ENCODE measurements at places on chromosomes 5 and 9.

GRCh38 chr5:161548487-161549094 lies 2.1 kb upstream of the GABRB2 start:
- DNase-seq = peak; percentile 16

- no peak for DNase-seq
These were observed 33.0 kb downstream of the FRMPD1 start for GRCh38 chr9:37683531-37684371.

GRCh38 chr5:75048457-75048953 lies 3.9 kb downstream of the GCNT4 start:
- DNase-seq = peak; percentile 36

GRCh38 chr9:36064448-36065037 lies 27.8 kb downstream of the RECK start:
- no peak for DNase-seq

DNA sequence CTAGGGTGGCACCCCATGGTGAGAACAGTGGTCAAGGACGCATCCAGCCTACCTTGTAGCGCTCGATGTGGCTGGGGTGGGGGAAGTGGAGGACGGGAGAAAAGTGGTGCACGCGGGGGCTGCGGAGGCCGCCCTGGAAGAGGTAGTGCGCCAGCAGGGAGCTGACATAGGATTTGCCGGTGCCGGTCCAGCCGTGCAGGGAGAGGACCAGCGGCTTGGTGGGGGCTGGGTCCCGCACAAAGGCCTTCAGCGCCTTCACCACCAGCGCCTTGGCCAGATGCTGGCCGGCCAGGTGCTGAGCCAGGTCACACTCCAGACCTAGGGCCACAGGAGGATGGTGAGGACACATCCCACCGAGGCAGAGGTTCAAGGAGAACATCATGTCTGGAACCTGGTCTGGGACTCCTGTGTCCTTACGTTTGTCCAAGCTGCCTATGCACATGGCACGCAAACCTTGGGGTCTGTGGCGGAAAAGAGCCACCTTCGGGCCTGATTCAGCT lies 797 bp downstream of the TOR2A start:
- no peak for DNase-seq

DNA sequence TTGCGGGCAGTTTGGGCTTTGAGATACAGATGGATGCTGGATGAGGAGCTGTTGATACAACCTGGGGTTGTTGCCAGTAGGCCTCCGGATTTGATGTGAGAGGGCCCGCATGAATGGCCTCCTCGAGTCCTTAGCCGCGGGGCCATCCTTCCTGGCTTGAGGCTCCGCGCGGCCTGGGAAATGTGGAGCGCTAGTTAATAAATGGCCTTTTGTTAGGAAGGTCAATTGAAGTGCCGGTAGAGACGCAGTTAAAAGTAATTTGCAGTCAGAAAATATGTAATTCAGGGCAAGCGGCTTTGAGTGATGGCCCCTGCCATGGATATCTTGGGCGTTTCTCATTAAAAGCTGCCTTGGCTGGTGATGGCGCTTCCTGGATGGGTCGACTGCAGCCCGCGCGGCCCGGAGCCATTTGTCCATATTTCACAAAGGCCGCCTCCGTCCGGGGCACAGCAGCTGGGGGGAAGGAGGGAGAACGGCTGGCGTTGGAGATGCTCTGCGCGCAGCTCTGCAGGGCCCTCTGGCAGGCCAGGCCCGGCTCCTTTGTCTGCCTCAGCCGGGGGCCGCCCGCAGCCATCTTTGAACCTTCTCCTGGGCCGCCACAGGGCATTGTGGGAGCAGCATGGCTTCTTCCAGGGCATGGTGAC lies 11.2 kb downstream of the MVB12B start:
- DNase-seq = no peak
